CD4-positive, CD25-positive, alpha-beta regulatory T cell (primary cell): ENCODE measurements at places on chromosomes 3 and 15. TPM values are rescaled to one million over a fixed set of nuclear protein-coding genes. Genes with fewer than 3 reads are reported as not detected.

DNA sequence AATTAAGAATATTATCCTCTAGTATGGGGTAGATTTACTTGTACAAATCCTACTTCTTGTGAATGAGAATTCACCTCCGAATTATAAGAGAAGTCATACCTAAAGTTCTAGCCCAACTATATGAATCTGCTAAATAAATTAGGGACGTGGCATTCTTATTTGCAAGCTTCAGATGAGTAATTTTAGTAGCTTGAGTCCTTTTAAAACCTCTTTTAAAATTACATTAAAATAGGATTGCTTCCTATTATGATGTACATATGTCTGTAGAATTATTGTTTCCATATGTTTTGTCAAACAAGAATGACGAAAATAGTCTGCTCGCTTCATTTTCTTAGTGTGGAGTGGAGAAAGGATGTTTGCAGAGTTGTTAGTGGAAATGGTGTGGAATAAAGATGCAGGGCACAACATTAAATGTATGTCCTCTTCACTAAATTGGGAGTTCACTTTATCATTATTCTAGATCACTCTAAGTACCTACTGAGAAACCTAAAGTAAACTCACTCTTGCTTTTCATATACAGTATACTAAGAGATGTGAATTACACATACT is 59.4 kb downstream of the CMSS1 start:
- H3K27me3 ChIP-seq, result peaks cover 12% of the 10 kb centered on the region
- peaks cover 13% of the 10 kb centered on the region for H3K4me1 ChIP-seq
- H3K27ac ChIP-seq, result no peak overlapping the region

DNA sequence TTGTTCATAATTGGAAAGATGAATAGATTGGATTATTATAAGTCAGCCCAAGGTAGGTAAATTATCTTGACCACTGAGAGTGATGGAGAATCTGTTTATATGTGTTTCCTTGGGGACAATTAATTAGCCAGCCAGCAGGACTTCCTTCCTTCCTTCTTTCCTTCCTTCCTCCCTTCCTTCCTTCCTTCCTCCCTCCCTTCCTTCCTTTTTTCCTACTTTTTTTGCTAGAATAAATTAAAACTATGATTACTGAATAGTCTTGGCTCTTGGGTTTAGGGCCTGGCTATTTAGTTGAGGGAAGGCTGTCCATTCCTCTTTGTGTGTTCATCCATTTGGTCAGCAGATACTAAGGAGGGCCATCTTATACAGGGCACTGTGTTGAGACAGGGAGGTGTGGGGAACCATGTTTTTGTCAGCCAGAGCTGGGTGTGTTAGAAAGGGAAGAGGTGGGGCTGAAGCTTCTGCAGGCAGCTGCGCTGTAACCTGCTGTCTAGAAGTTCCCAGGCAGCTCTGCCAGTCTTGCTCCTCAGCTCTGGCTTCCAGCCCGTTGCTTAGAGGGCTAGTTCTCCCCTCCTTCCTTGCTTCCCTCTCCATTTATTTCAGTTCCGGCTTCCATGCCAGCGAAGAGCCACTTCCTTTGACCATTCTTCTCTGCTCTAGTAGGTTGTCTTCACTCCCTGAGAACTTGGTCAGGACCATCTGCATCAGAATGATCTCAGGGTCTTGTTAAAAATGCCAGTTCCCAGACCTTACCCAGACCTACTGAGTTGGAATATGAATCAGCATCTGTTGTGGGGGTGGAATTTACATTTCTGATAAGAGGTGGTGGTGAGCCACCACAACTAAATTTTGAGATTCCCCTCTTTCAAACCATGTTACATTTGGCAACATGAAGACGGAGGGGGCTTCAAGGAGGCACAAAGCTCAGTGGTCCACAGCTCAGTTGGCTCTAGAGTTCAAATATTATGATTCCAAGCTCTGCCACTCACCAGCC is 113.9 kb downstream of the DGKG start:
- H3K4me3 ChIP-seq, result no peak overlapping the region
- peaks cover 3% of the 10 kb centered on the region for H3K27me3 ChIP-seq
- H3K4me1 ChIP-seq, result no peaks in the 10 kb centered on the region

The PEAK1 gene
- total RNA-seq, result 9.6 TPM

GRCh38 chr3:57009802-57010201 is 50.7 kb upstream of the SPATA12 start:
- H3K4me1 ChIP-seq, result no peaks in the 10 kb centered on the region
- no peak overlapping the region for H3K27ac ChIP-seq
- peaks cover 2% of the 10 kb centered on the region for H3K27me3 ChIP-seq
- no peak overlapping the region for H3K4me3 ChIP-seq
- DNase-seq, result no peak
- no peaks in the 10 kb centered on the region for H3K36me3 ChIP-seq

GRCh38 chr3:36214460-36214859 is 165.8 kb upstream of the STAC start:
- H3K27ac ChIP-seq, result no peak overlapping the region
- H3K4me3 ChIP-seq, result no peak overlapping the region
- H3K27me3 ChIP-seq, result no peaks in the 10 kb centered on the region
- H3K36me3 ChIP-seq, result no peaks in the 10 kb centered on the region
- no peak for DNase-seq

The IQSEC1 gene
- 131 TPM for total RNA-seq
